ENCODE measurements at places on chromosomes 5 and 9.

DNA sequence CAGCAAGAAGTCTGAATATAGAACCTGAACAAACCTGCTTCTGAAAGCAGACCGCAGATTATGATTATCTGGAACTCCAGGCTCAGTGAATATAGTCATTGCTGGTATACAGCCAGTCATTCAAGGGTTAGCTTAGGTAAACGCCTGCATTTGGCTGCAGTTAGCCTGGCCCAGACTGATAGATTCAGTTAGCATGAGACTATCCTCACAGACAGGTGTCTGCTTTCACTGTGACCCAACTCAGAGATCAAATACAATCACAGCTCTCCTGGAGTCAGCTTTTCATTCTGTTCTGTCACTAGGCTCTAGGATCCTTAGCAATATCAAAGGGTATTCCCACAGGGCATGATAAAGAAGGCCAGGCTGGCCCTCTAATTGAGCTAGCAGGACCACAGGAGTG lies 138.6 kb upstream of the PLCXD3 start:
- no peak for DNase-seq

DNA sequence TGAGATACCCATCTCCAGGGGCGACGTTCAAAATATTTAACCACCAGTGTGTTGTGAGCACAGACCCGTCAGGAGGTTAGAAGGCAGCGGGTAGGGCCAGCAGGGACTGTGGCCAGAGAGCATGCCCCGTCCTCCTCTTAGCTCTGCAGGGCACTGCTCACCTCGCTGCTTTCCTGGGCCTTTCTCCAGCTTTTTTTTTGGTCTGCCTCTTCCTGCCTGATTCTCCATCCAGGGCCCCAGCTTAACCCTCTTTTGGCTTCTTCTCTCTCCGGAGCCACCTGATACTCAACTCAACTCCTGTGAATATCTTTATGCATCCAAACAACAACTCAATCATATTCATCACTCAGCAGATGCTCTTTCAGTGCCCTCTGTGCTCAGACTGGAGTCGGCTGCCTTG lies 44.0 kb downstream of the TMOD1 start:
- DNase-seq: no peak

DNA sequence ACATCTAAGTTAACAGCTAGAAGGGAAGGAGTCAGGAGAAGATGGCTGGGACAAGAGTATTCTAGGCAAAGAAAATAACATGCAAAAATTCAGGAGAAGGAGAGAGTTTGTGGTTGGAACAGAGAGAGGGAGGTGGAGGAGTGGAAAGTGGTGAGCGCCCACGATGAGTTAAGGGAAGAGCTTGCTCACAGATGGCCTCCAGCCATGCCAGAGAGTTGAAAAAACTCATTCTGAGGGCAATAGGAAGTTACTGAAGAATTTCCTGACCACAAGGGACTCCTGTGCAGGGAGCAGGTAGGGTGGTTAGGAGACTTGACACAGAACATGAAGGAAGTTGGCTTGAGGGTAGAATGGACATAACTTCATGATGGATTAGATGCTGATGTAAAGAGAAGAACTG lies 159.7 kb downstream of the DOCK2 start:
- DNase-seq: no peak

- no peak for DNase-seq
Measured at GRCh38 chr5:10808347-10809226, 47.6 kb upstream of the DAP start.

DNA sequence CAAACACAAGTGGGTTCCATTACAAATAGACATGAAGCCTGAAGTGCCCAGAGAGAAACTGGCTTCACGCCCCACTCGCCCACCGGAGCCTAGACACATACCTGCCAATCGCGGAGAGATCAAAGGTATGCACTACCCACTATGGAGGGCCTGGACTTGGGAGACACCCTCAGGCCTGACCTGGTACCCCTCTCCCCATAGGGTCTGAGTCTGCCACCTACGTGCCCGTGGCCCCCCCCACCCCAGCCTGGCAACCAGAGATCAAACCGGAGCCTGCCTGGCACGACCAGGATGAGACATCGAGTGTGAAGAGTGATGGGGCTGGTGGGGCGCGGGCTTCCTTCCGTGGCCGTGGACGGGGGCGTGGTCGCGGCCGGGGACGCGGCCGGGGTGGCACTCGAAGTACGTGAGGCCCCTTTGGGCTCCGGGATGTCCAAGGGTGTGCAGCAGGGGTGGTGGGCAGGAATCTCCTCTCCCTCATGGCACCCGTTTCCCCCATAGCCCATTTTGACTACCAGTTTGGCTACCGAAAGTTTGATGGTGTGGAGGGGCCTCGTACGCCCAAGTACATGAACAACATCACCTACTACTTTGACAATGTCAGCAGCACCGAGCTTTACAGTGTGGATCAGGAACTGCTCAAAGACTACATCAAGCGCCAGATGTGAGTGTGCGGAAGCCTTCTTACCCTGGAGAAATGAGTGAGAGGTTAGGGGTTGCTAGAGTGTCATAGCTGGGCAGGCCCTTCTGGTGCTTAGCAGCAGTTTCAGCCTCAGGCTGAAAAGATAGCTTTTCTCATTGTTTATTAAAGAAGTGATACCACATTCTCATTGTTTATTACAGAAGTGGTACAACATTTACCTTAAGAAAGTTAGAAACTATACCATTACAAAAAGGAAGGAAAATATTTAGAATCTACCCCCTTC lies 38.7 kb downstream of the LARP1 start:
- no peak for DNase-seq

DNA sequence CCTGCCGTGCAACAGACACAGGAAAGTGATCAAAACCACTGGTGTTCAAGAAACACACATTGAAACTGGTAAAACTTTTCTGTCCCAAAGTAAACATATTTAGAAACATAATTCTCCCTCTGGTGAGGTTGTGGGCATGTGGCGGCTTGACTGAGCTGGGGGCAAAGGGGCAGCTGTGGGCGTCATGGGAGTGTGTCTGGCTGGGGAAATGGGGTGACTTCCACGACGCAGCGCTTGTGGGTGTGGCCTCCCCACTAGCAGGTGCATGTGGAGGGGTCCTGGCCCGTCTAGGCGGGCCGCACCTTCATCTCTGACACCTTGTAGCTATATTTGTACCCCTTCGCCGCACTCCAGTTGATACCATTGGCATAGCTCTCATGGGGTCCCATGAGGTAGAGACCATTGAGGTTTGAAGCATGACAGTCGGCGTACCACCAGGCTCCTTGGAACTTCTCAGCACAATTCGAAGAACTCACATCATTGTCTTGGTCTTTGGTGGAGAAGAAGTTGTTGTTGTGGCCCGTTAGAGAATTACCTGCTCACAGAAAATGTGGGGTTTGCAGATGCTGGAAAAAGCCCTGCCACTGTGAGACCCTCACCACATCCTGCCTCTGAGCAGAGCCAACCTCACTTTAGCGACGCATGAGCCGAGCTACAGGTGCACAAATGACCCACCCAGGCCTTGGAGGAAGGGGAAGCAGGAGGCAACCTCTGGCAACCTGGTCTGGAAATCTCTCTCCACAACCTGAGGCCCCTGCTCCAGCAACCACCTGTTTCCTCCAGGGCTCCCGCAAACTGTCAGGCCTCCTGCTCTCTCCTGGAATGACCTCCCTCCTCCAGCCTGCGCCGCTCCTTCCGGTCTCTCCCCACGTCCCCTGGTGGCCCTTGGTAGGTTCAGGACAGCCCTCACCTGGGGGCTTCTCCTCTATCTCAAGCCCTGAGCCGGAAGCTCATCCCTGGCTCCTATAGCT lies 7.9 kb downstream of the FCN1 start:
- no peak for DNase-seq

DNA sequence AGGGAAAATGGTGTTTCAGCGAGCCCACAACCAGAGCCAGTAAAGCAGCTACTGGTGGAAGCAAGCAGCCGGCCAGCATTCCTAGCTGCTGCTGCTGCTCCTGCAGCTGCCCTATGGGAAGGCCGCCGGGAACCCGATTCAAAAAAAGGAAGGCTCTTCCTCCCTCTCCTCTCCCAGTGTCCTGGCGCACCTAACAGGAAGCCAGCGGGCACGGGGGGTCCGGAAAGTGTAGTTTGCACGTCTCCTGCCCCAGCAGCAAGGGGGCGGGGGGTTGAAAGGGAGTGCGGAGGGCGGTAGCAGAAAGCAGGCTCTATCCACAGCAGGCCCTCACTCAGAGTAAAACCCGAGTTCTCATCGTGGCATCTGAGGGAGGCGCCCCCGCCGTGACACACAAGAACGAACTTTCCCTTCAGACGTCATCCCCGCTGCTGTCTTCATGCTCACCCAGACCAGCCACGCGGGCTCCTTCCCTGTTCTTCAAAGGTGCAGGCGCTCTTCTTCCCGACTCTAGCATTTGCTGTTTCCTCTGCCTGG lies 16.5 kb downstream of the GRXCR2 start:
- no peak for DNase-seq

DNA sequence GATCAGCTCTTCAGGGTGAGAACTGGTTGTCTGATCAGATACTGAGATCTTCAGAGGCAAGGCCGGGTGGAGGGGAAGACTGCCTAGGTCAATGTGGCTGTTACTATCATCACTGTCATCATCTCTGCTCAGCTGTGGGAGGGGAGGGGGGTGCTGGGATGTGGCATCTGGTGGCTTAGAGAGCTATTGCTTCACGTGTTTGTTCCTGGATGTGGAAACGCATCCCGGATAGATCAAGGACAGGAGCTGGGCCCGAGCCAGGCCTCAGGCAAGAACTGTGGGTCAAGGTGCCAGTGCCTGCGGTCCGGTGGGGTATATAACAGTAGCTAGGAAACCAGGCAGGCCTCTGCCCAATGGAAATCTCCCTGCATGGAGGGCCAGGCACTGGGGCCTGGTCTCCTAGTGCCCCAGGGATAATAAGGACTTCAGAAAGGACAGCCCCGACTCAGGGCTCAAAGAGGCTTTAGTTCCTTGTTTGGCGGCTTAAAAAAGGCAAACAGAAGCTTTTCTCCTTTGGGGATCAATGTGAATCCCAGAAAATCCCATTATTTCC lies 30.3 kb upstream of the TIFAB start:
- DNase-seq: no peak

DNA sequence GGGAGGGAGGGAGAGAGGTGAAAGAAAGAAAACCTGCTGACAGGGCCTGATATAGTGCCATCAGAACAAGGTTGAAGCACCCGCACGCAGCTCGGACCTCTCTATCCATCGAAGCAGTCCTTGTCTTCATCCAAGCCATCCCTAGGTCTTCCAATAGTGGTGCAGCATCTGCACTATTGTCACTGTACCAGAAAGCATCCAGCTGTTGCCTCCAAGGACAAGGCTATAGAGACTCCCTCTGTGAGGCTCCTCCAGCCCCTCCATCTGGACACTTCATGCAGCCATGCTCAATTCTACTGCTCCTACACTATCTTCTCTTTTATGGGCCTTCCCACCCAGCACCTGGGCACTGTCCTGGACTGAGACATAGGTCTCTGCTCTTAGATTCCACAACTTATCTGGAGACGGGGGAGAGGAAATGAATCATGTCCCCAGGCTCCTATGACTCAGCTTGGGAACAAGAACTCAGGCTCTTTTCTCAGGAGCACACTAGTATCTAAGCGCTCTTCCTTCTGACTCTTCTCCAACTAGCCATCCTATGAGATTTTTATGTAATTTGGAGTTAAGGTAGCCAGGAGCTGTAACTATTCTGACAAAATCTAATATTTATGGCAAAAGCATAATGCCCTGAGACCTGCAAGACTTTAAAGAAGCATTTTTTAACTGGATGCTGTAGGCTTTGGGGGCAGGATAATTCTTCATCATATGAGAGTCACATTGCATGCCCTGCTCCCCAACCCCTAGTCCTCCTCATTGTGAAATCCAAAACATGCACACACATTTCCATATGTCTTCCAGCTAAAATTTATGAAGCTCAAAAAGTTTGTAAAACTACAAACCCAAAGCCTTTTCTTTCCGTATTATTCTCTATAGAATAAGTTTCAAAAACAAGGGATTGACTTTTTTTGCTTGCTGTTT lies 446.8 kb downstream of the CCDC171 start:
- DNase-seq: no peak

GRCh38 chr9:17134396-17135294 lies at the start of gene CNTLN:
CNTLN (plus strand) TSS chr9:17135040; CDS start chr9:17135066, 26 bp downstream.
- DNase-seq: peak; percentile 96

- DNase-seq: no peak
Measured at GRCh38 chr9:84597131-84597530, 72.4 kb upstream of the NTRK2 start.

DNA sequence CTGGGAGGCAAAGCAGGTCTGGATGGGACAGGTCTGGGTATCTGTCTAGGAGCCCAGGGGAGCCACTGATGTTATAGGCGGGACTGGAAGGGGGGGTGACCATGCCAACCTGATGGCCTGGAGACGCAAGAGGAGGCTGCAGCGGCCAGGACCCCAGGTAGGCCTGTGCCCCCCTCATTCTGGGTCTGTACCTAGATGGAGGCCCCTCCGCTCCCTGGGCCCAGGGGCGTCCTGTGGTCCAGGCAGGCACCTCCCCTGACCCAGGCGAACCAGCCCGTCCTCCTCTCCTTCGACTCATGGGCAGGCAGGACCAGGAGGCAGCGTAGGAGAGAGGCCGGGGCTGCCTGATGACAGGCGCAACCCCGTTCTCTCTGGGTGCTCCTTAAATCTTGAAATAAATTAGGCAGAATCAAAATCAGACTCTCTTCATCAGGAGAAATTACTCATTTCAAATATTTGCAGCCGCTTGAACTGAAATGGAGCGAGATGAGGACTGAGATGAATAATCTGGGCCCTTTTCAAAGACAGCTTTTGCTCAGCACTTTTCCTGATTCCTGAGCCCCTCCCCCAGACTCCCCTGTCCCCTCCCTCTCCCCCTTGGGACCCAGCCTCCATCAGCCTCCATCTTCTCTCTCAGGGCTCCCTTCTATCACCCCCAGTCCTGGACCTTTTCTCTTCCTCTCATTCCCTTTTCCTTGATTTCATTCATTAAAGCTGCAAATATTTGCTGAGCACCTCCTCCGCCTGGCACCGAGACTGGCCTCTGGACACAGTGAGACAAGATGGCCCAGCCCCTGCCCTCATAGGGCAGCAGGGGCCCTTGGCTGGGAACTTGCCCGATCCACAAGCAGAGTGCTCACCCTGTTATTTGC lies 46.8 kb upstream of the IER5L start:
- DNase-seq: no peak

GRCh38 chr5:68683632-68684036 lies 410.2 kb upstream of the SLC30A5 start:
- no peak for DNase-seq

Data from NCI-H774 (cell line).